ENCODE measurements at places on chromosomes 4 and X.

GRCh38 chr4:1194010-1194900 is 21.9 kb upstream of the SPON2 start:
- DNase-seq: no peak

GRCh38 chr4:166042510-166043055 is 169.5 kb downstream of the TLL1 start:
- DNase-seq: no peak

DNA sequence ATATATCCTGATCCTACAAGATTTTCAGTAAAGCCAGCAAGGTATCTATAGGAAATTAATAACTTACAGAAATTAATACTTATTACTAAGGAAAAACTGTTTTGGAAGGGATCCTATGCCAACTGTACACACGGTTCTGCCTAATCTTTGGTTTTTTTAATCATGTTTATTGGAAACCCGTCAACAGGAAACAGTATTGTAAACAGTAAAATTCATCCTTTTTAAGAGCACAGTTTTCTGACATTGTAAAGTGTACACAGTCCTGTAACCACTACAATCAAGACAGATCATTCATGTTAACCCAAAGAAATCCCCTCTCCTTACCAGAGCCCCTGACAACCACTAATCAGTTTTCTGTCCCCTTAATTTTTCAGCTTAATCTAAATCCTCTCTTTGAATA is 9.9 kb downstream of the ABCG2 start:
- DNase-seq: no peak

- DNase-seq: no peak
These were observed 111.1 kb downstream of the ARHGEF9 start for GRCh38 chrX:63673896-63674295.

DNA sequence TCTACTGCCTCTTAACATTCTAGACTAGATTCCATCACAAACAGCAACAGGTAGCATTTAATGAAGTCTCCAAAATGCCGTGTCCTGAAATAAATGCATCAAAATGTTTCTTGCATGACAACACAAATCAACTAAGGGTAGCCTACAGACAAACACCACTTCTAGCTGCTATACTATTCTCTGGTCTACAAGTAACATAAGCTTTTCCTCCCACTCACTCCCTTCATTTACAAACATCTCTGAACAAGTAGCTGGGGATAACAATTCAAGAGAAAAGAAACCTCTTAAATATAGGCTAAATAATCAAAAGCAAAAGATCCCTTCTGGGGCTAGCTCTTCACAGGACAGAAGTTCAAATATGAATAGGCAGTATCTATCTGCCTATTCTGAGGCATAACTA is 20.8 kb downstream of the PPP3CA start:
- DNase-seq: no peak

DNA sequence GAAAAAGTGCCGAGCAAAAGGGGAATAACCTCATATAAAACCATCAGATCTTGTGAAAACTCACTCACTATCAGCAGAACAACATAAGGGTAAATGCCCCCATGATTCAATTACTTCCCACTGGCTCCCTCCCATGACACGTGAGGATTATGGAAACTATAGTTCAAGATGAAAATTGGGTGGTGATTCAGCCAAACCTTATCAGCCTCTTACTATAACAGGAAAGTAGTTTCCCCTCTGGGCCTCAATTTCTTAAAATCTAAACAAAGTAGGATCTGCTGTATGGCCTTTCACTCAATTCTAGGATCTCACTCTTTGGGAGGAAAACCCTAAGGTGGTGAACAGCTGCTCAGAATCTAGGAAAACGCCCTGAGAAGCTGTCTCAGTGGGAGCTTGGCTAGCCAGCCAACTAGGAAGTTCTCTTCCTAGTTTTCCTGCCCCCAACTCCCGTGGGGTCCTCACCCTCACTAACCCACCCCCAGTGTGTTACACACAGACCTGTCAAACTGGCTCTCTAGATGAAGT is 1017.1 kb upstream of the HS3ST1 start:
- DNase-seq: no peak

DNA sequence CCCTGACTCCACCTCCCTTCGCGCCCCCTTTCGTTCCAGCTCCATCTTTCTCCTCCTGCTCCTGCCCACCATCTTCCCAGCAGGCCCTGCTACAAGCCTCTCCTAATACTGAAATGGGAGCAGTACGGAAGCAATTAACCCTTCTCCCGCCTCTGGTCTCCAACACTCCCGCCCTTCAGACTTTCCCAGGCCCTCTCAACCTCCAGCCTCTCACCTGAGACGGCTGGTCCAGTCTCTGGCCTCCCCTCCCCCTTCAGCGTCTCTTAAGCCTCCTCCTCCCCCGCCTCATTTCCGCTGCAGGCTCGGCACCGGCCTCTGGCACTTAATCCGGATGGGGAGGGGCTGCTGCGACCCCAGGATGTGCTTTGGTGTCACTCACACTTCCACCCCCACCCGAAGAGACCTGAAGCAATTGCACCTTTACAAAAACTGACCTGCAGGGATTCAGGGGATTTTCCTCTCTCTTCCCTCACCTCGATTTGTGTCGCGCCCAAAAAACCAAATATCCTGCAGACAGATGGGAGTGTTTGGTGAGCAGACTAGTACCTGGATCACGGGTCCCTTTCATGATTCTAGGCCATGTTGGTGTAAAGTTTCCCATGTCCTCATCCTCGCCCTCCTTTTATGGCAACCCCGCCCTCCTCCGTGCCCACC is 657 bp downstream of the TCEAL8 start:
- DNase-seq: no peak

DNA sequence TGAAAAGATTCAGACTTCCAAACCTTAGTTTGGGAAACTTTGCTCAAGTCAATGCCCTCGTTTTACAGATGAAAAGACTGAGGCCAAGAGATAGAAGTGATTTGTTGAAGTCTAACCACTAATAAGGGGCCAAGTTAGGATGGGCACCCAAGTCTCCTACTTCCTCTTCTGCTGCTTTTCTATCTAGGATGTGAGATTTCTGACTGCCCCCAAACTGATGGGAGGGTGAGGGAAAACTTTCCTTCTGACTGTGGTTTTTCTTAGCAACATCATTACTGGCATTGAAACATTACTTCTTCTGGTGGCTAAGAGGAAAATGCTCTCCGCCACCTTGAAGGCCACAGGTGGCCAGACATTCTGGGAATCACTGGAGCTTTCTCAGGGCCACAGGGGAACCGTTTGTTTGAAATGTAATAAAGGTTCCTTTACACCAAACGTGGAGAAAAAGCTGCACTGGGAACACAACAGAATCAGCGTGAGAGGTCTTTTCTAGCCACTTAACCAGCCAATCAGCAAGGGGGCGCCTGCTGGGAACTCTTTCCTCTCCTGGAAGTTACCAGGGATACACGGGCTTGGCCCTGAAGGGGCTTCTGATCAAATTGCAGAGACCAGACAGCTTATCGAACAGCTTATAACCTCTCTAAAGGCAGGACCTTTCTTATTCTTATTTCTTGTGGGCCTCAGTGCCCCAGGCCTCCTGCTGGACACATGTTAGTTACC is 115.9 kb upstream of the TEX13D start:
- no peak for DNase-seq

GRCh38 chr4:56737666-56738065 is 56.6 kb upstream of the HOPX start:
- DNase-seq: no peak

- no peak for DNase-seq
These were observed 1.9 kb downstream of the PCDH7 start for GRCh38 chr4:30722092-30722358.

DNA sequence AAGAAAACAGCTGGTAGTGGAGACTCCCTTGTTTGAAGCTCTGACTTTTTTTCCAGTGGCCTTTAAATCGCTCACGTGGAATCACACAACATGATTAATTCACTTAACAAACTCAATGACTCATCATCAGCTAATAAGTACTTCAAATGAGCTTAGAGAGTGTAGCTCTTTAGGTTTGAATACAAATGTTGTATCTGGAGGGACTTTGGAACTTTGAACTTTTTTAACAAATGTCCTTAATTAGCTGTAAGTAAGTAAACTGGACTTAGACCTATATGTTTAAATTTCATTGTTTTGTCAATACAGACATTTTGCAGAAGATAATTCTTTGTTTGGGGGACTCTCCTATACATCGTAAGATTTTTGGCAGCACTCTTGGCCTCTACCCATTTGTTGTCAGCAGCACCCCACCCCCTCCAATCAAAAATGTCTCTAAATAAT is 581.1 kb downstream of the SPRY1 start:
- DNase-seq: no peak

- no peak for DNase-seq
These were observed 2403.2 kb downstream of the ARAP2 start for GRCh38 chr4:33841120-33841519.

- DNase-seq: no peak
These were observed 81.3 kb downstream of the HMGN5 start for GRCh38 chrX:81120258-81120935.

DNA sequence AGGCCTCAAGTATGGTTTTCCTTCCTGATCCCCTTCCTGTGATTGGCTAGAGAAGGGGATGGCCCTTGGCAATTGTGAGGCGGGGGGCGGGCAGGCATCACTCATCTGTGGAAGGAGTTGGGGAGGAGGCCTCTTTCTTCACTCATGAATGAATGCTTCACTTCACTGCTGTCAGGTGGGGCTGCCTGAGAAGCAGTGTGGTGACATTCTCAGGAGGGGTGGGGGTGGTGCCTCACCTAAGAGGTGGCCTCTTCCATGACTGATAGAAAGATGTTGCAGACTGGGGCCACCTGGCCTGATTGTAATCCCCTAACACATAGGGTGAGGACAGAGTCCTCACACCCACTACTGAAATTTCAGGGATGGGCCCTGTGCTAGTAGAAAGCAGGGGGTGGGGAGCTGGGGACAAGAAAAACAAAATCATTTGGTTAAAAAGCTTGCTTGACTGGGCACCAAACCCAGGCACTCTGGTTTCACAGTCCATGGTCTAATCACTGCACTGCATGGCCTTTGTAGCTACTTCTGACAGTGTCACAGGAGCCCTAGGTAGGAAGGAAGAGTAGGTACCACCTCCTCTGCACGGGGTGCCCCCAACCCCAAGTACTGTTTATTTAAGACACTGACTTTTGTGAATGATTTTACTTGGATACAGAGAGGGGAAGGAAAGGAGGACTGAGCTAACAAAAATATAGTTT is 5.6 kb upstream of the HOPX start:
- no peak for DNase-seq

DNA sequence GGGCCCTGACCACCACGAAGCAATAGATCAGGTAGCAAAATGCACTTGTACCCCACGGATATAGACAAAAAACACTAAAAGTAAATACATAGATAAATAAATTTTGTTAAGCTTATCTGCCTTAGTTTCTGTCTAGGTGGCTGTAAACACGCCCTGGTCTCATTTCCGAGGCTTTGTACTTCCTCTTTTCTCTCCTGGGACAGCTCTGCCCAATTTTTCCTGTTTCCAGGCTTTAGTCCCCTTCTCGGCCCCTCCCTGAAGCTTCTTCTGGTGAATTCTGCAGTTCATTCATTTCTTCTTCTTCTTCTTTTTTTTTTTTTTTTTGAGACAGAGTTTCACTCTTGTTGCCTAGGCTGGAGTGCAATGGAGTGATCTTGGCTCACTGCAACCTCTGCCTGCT is 73.4 kb upstream of the STOX2 start:
- no peak for DNase-seq

GRCh38 chr4:158484173-158484885 is 37.4 kb upstream of the RXFP1 start:
- DNase-seq: no peak

DNA sequence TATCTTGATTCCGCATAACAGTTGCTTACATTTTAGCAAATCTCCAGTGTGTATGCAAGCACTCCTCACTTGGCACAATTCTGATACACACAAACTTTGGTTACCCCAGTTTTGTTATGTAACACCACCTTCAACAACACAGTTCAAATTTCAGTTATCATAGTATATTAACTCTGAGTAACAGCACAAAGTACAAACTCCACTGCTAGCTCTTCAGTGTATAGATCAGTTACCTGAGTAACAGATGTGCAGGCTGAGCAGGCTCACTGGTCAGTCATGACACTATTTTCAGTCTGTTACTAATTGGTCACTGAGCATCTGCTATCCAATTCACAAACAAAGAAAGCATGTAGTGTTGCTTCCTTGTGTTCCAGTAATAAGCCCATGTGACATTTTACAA is 55.4 kb downstream of the PKD2 start:
- DNase-seq: no peak

GRCh38 chr4:14348506-14348905 is 653.8 kb upstream of the CPEB2 start:
- no peak for DNase-seq

DNA sequence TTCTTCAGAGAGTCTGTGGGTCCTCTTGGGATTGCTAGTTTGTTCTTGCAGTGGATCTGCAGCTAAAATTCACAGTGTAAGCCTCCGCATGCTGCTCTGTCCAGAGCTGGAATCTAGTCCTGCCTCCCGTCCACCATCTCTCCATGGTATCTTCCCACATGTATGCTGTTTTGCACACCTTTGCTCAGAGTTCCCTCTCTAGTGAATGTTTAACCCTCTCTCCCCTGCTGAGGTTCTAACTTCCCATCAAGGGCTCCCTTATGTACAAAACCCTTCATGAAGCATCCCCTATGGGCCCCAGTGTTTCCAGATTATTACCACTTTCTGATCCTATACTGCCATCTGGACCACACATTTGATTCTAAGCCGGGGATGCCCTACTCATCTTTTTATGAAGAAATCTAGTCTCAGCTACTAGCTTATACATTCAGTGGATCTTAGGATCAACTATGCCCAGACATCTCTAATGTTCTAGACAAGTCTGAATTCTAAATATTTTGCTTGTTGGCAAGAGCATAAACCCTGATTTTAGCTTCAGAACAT is 157.3 kb downstream of the CPEB2 start:
- DNase-seq: no peak

GRCh38 chrX:68999356-68999755 is 165.9 kb downstream of the PJA1 start:
- DNase-seq: no peak

GRCh38 chr4:118033148-118034052 is 886 bp upstream of the NDST3 start:
- DNase-seq: no peak

GRCh38 chr4:124685851-124686250 is 26.7 kb downstream of the ANKRD50 start:
- no peak for DNase-seq

GRCh38 chr4:82500435-82501153 is 61.2 kb downstream of the TMEM150C start:
- no peak for DNase-seq

DNA sequence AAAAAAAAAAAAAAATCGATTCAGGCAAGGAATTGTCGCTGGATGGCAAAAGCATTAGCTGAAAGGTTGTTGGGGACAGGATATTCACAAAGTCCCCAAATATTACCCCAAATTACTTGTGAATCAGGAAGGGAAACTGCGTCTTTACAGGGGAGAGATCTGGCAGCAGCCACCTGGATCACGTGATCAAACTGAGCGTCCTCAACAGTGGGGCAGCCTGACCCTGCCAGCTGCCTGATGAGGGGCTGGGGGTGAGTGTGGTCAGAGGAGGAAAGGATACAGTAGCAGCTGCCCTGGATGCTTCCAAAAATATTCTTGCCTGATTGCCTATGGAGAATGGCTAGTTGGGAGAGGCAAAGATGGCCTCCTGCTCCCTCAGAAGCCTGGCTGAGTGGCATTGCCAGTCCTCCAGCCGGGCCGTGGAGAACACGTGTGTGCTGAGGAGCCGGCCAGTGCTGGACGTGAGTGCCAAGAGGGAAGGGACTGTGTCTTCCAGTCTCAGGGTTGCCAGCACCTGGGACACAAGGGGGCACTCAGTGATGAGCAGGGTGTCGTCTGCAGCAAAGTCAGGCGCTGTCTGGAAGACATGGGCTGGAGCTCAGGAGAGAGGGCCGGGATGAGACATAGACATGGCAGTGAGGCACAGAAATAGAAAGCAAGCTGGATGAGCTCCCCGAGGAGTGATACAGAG is 3.0 kb upstream of the LAGE3 start:
- DNase-seq: no peak
